ENCODE measurements at places on chromosomes 2 and 18. TPM values are rescaled to one million over a fixed set of nuclear protein-coding genes. Genes with fewer than 3 reads are reported as not detected.

GRCh38 chr18:48208432-48209140, 200.6 kb downstream of the ZBTB7C start:
- no peak for DNase-seq

DNA sequence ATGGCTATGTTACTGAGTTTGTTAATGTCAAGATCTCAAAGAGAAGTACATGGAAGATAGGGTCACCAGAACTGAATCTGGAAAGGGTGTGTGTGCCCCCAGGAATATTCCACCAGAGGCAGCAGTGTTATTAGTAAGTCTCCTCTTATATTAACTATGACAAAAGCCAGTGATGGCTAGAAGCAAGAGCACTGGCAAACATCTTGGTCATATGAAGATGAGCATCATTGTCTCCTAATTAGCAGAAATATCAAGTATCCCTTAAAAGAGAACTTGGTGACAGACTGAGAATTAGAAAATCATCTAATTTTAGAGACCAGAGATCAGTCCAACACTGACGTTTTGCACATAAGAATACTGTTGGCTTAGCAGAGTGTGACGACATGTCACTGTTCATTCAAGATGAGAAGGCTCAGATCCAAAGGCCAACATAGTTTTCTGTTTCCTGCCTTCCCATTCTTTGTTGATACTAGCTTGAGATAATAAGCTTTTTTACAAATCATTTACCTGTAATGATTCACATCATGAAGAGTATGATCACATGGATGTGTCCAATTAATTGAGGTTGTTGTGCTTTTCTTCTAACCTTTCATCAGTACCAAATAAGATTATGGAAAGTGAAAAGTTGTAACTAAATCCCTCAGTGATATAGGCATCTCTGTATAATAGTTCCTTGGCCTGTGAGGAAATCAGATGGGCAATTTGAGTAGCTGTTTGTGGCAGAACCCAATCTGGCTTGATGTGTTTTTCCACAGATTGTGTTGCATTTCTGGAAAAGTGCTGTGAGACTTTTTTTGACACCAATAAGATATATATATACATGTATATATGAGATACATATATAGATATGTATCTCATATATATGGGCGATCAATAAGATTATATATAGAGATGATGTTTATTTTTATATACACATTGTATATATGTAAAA, 44.5 kb downstream of the MAPRE2 start:
- no peak for DNase-seq

- no peak for DNase-seq
Observed at GRCh38 chr2:136058262-136058661, 59.7 kb downstream of the CXCR4 start.

GRCh38 chr2:148813603-148814065, 61.4 kb upstream of the KIF5C start:
- no peak for DNase-seq

The GKN2 gene
- total RNA-seq = not detected

The OXER1 gene
- total RNA-seq = 0.80 TPM

The MSGN1 gene
- not detected for total RNA-seq

The SCG2 gene
- 0.32 TPM for total RNA-seq
